LHCN-M2 (cell line): ENCODE measurements at places on chromosomes 2 and 18.

- DNase-seq: peak; percentile 86
Measured at GRCh38 chr2:120237491-120237902, 14.3 kb upstream of the TMEM185B start.

- DNase-seq: no peak
Measured at GRCh38 chr18:55317864-55318263, 270.1 kb downstream of the TCF4 start.

GRCh38 chr2:62479917-62480316 is 26.1 kb downstream of the TMEM17 start:
- no peak for DNase-seq

GRCh38 chr2:73070643-73071359 is 711 bp downstream of the SFXN5 start:
- DNase-seq: no peak

- no peak for DNase-seq
Measured at GRCh38 chr2:203143391-203143790, 95.4 kb upstream of the CYP20A1 start.
